ENCODE measurements at places on chromosomes 5 and 9.
A peak's percentile ranks its signal among the peaks of the same experiment; 100 is the strongest.

GRCh38 chr9:107905308-107906020 is 415.9 kb upstream of the KLF4 start:
- no peak for DNase-seq

GRCh38 chr5:74167206-74167929 is 473.2 kb downstream of the ENC1 start:
- no peak for DNase-seq

DNA sequence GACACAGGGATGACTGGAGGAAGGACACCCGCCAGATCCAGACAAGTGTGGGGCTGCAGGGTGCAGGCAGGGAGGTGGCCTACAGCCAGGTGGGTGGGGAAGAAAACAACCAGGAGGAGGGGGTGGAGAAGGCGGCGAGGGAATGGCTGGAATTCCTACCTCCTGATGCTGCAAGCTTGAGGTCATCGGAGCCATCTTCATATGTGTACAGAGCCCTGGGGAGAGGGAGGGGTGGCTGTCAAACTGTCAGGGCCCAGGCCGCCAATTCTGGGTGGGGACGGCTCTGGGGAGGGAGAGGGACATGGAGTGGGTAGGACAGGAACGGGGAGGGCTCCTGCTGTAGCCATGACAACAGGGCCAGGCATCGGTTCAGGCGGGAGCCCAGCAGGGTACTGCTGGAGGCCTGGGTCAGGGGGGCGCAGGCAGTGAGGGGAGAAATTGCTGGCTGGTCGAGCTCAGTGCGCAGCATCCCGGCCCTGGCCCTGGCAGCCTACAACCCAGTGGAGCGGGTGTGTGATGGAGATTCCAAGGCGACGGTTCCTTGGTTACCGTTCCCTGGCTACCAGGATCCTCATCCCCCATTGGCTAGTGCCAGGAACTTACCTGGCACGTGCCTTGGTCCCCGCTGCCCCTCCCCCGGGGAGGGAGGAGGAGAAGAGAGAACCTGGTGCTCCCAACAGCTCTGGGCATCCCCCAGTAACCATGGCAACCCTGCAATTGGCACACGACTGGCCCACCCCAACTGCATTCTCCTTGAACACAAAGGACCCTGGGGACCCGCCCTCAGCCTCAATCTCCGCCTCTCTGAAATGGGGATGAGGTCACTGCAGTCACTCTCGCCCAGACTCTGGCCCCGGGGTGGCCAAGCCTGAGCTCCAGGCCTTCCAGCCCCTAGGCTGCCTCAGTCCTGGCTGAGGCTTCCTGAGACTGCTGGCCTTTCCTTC is 4.5 kb downstream of the DBN1 start:
- DNase-seq, result no peak

DNA sequence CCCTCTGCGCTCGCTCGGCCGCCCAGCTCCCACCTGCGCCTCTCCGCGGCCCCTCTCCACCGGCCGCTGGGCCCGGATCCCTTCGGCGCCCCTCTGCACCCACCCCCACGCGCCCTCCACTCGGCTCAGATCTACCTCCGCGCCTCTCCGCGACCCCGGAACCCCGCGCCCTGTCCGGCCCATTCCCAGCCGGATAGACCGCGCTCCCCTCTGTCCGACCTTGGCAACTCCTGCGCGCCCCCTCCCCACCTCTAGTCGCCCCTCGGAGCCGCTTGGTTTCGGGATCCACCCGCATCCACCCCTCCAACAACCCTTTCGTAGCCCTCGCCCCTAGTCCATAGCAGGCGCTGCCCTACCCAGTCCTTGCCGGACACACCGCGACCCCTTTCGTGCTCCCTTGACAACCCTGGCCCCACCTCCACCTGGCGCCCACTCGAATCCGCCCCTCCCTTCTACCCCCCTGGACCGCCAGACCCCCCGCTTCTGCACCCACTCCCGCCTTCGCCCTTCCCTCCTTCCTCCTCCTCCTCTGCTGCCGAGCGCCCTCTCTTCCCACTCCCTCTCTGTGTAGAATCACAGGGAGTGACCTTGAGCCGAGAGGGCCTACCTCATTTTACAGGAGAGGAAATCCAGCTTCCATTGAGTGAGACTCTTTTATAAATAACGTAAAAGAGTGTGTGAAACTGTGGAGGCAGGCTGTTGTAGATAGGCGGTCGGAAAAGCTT is 525 bp upstream of the AK3 start:
- no peak for DNase-seq

- DNase-seq, result no peak
Measured at GRCh38 chr5:93636837-93637236, 53.8 kb downstream of the NR2F1 start.

- DNase-seq, result no peak
Measured at GRCh38 chr5:102241809-102242421, 54.2 kb downstream of the SLCO4C1 start.

DNA sequence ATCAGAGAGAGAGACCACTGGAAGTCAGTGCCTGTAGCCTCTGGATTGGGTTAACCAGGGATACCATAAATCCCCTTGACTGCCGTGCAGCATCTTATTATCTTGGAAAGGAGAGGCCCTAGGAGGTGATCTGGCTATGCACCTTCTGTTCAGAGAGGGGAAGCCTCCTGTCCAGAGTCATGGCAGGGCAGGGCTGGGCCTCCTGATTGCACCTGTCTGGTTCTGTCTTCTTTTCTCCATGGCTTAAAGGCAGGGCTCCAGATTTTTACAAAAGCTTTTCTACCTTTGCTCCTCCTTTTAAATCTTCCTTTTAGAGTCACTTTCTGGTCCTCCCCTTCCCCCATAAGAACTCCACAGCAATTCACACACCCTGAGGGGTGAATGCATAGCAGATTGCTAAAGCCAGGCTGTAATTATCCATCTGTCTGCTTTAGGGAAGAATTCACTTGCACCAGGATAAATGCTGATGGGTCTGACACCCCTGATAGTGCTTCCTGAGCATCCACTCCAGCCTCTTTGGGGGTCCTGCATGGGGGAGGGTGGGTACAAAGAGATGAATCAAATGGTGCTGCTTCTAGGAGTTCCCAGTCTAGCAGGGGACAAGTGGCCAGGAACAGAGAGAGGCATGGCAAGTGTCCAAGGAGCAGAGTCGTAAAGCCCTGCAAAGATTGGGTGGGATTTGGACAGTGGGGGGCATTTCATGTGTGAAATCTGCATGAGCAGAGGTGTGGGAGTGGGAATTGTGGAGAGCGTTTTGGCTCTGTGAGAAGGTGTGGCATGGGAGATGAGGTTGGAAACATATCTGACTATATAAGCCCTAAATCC is 141.3 kb upstream of the ALDH1B1 start:
- no peak for DNase-seq

DNA sequence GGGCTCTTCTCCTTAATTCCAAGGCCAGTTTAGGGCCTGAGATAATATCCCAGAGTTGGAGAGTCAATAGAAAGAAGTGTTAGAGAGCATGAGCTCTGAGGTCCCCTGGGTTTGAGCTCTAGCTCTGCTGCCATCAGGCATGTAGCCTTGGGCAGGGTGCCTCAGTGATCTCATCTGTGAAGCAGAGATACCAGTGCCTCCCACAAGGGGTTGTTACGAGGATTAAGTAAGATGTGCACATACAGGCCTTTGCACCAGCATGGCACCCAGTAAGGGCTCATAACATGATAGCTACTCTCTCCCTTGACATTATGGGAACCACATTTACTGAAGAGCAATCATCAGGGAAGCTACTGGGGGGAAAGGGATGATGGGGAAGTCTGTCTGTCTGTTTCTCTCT is 265.7 kb downstream of the HSPA4 start:
- DNase-seq, result no peak

GRCh38 chr5:143213231-143213850 is 190.1 kb downstream of the NR3C1 start:
- no peak for DNase-seq

- DNase-seq, result no peak
Measured at GRCh38 chr9:130008538-130008937, 34.5 kb downstream of the FNBP1 start.

DNA sequence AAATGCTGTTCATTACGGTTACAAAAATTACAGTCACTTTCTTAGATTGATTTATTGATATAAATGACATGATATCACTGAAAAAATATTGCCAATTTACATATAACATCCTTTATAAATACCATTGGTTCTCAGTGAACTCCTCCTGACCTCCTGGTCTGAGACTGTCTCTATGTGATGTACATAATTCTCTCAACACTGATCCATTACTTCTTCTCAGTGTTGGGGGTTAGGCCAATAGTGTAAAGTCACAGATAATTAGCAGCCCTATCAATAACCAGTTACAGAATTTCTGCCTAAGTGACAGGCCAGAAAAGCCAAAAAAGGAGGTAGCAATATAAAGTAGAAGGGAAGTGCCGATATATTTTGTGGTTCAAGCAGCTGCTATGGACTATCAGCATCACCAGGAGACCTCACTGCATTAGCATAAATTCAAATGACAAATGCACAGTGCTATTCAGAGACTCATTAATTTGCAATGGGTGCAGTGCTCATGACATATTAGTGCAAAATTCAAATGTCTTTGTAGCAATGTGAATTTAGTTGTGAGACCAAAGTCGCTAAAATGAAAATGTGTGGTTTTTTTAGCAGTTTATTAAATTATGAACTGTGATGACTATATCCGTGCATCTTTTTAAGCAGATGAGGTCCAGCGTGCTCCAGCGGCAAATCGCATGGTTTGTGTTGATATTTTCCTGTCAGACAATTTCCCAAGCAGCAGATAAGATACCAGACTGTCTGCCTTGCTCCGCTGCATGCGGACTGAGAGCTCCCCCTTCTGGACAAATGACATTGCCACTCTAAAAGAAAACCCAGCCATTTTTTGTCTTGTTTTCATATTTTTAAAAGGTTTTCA is 144.6 kb downstream of the CETN3 start:
- DNase-seq, result peak; percentile 18

GRCh38 chr9:16637218-16637617 is 233.3 kb downstream of the BNC2 start:
- no peak for DNase-seq

DNA sequence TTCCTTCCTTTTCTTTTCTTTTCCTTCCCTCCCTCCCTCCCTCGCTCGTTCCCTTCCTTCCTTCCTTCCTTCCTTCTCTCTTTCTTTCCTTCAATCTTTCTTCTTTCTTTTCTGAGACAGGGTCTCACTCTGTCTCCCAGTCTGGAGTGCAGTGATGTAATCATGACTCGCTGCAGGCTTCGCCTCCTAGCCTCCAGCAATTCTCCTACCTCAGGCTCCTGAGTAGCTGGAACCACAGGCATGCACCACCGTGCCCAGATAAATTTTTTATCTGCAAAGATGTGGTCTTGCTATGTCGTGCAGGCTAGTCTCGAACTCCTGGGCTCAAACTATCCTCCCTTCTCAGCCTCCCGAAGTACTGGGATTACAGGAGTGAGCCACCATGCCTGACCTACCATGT is 81.4 kb downstream of the SPATA31C2 start:
- DNase-seq, result no peak

- no peak for DNase-seq
Measured at GRCh38 chr5:35384658-35385057, 154.4 kb upstream of the PRLR start.

DNA sequence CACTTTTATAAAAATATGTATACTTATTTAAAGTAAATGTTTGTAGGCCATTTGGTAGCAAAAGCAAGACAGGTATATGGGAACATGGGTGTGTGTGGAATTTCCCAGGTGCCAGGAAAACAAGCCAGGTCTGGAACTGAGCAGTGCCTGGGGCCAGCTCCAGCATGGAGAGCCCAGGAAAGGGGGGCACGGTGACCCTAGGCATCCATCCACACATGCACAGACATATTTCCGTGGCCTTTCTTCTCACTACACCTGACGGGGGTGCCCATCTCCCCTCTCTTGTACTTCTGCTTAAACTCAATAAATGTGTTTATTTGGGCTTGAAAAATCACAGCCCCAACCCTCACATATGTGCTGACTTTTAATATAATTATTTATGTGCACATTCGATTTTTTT is 31.2 kb upstream of the CXCL14 start:
- no peak for DNase-seq

DNA sequence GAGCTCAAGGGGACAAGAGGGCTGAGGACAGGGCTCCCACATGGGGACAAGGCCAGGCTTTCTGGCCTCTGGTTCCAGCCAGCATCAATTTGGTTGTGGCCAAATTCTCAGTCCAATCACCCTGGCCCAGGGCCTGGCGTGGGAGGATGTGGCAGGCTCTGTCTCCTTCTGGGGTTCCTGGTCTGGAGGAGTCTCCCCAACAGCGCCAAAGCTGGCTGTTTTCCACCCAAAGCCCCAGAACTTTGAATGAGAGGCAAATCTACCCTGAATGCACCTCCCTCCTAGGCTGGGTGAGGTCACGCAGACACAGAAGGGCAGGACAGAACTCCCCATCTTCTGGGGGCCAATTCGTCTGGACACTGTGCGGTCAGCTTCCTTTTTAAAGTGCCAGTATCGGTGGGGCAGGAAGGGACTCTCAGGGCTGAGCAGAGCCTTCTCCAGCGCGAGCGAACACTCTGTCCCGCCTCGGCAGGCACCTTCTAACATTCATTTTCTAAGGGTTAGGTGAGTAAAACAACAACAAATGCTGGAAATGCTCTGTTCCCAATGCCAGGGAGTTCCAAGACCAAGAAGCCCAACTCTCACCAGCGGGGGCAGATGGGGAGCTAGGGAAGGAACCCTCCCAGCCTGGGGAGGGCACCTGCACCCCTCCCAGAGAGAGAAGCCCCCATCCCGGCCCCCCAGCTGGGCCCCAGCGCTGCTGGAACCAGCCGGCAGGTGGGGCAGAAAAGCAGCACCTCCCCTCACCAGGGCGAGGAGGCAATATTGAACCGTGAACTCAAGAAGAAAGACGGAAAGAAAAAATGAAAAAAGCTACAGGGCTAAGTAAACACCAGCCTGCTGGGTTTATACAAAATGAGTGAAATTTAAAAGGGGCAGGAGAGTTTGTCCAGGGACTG is 3.7 kb upstream of the DPM2 start:
- DNase-seq, result no peak

DNA sequence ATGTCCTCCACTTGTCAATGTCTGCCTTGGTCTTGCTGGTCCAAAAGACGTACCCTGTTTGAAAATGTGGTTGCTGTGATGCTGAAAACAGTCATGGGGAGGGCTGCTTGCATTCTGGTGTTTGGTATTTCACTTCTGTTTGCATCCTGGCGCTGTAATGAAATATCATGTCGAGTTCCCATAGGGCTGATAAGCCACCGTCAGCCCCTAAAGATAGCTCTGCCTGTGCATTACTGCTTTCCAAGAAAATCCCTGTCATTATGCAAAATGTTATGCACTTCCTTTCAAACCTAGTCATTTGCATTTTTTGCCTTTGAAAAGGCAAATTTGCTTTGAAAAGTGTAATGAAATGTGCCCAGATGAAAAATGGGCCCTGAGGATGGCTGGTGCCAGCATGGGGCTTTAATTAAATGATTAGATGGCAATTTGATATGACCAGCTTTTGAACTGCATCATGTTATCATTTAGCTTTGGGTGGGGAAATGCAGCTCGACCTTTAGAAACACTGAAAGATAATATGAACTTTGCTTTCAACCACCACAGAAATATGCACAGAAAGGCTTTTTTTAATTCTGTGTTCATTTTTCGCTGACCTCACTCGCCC is 374.4 kb upstream of the SGCD start:
- DNase-seq, result no peak
